ENCODE measurements at places on chromosomes 6 and 20.

DNA sequence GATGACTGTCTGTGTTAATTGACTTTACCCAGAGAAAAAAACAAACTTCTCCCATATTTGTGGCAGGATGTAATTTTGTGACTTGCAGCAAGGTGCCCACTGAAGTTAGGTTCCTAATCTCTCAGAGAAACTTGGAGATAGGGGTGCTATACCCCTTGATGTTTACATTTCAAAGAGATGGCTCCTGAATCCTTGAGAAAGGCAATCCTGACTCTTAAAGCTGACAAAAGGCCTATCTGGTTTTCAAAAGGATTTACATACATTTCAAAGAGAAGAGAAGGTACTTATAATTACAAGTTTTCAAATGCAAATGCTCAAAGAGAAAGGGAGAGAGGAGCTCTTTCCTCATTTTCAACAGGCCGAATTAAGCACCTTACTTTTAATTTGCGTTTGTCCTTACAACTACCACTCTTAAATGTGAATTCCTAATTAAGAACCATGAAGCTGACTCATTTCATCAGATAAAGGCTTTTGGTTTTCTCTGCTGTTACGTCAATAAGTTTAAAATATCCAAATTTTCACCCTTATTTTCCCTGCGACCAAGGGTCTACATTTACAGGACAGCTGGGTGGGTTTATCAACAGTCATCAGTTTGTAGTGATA lies 711.8 kb upstream of the MAP3K7 start:
- no peak for DNase-seq

DNA sequence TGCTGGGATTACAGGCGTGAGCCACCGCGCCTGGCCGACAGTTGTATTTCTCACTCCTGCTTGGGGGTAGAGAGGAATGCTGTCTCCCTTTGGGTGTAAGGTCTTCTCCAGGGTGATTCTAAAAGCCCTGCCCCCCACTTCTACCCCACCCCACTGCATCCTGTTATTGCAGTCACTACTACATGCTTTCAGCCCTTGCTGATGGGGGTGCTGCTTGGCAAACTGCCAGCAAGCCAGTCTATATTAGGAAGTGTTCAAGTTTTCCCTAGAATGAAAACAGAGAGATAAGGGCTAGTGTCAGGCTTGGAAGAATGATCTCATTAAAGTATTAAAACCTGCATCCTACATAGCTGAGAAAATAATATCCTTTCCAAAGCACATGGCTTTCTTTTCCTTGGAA lies 31.3 kb downstream of the TTI1 start:
- no peak for DNase-seq

- DNase-seq: no peak
Observed at GRCh38 chr20:6908673-6909072, 141.2 kb downstream of the BMP2 start.

- no peak for DNase-seq
Observed at GRCh38 chr20:38745757-38746156, 2.5 kb upstream of the ACTR5 start.

DNA sequence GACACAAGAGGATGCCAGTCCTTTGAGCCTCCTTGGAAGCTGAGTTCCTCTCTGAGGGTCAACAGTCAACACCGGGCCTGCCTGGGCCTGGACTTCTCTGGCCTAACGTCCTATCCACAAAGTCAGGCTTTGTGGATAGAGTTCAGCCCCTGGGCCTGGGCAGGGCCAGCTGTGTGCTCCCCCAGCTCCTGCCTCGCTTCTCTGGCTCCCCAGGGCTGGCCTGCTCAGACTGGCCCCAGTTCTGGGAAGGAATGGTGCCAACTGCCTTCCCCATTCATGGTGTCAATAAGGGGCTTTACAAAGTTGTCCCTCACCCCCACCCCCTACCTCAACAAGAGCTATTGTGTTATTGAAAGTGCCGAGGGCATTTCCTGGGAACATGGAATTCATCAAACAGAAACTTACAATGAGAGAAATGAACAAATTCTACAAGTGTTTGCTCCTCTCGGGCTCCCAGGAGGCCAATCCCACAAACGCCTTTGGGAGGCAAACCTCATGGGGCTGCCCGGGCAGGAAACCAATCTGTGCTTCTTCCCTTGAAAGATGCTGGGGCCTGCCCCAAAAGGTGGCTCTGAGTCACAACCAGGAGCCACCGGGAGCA lies 26.5 kb upstream of the PPP1R14C start:
- no peak for DNase-seq

DNA sequence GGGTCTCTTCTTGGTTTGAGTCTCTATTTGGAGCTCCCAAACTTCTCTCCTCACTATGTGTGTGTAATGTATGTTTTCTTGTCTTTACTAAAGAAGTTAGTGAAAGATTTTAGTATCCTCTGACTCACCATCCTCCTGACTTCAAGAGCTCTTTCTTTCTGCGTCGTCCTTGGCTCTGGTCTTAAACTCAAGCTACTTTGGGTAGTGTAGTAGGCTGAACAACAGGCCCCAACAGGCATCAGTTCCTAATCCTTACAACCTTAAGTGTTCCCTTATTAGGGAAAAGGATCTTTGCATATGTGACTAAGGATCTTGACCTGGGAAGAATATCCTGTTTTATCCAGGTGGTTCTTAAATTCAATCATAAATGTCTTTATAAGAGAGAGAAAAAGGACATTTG lies 810.2 kb downstream of the MAFB start:
- DNase-seq: no peak

DNA sequence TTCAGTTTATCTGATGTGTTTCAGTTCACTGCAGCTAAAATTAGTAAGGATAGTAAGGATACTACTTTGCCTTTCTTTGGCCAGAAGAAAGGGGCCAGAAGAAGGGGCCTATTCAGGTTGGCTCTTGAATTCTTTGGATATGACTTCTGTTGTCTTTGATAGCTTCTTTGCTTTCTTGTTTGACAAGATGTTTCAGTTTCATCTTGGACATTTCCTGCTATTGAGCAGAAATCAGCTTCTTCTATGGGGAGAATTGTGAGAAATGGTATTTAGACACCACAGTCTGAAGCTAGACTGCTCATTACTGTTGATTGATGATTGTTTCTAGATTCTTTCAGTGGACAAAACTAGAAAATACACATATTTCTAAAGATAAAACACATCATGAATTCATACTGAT lies 23.2 kb downstream of the L3MBTL3 start:
- DNase-seq: no peak

GRCh38 chr20:33674294-33675135 lies at the start of gene NECAB3:
TSS of gene NECAB3 (minus strand) at chr20:33674428. CDS start at chr20:33674352, 76 bp downstream.
- no peak for DNase-seq

DNA sequence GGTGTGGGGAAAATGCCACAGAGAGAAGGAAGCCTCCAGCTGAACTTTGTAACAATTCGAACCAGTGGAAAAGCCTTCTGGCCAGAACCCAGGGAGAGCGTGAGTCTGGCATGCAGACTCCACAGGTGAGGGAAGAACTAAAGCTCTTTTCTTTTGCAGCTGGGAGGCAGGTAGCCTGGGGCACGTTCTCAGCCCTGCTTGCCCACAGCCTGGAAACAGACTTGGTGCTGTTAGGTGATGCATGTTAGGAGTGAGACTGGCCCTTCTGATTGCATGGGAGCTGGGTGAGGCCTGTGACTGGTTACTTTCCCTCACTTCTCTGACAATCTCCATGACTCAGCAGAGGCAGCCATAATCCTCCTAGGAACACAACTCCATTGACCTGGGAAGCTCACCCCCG lies 34.2 kb downstream of the PROKR2 start:
- DNase-seq: no peak

DNA sequence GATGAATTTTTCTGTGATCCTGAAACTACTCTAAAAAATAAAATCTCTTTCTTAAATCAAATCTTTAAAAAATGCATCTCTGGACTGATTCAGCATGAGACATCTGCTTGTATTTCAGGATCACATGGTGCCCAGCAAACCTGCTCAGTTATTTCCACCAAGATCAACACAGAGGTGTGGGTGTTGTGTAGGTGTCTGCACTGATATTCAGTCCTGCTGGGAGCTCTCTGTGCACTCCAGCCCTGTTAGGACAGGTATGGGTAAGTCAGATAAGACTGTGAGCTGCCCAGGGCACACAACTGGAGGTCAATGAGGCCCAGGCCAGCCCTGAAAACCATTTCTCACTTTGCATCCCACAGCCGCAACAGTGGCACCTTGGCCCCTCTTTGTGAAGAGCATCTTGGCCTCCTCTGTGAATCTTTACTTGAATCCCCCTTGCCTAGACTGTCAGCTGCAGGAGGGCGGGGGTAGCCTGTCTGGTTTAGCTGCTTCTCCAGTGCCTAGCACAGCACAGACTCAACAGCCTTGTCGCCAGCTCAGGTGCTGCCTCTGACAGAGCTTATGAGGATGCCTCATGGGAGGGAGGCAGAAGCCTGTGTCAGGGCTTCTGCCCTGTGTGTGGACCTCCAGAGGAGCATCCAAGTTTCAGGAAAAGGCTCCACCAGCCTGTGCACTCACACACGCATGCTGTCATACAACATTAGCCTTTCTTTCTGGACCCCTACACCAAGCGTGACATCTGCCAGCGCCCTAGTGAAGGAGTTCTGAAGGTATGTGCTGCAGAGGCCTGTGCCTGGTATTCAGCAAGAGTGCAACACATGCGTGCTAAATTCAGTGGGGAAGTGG lies 187.6 kb upstream of the CST7 start:
- DNase-seq: no peak

GRCh38 chr6:3627501-3627900 lies 124.0 kb downstream of the PXDC1 start:
- DNase-seq: no peak

GRCh38 chr6:161747506-161747905 lies 473.6 kb upstream of the AGPAT4 start:
- DNase-seq: no peak

DNA sequence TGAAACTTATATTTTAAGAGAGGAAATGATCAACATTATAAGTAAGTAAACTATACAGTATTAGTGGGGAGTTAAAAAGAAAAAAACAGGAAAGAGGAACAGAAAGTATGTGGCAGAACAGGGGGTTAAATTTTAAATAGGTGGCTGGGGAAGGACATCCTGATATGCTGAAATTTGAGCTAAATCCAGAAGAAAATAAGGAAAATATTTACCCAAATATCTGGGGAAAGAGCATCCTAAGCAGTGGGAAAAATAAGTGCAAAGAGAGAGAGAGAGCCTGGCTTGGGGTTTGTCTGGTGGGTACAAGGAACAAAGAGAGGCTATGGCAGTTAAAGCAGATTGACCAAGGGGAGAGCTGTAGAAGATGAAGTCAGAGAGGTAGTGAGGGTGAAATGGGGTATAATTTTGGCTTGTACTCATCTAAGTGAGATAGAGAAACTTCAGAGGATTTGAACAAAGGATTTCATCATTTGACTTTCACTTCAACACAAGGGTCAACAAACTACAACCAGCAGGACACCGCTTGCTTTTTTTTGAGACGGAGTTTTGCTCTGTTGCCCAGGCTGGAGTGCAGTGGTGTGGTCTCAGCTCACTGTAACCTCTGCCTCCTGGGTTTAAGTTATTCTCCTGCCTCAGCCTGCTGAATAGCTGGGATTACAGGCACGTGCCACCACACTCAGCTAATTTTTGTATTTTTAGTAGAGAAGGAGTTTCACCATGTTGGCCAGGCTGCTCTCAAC lies 328.4 kb upstream of the CNR1 start:
- no peak for DNase-seq

DNA sequence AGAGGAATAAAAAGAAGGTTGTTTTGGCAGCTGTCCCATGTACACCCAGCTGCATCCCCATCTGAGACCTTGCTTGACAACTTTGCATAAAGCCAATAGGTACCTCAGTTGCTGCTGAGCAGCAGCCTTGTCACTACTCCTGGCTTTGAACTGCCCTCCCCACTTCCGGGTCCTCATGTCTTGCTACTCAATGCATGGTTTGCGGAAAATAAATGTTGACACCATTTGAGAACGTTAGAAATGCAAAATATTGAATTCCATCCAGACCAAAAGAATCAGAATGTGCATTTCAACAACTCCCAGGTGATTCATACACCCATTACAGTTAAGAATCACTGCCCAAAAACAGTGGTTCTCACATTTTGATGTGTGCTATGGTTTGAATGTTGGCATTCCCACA lies 32.9 kb downstream of the GPX5 start:
- DNase-seq: no peak

- no peak for DNase-seq
Observed at GRCh38 chr6:157864185-157864761, 41.2 kb downstream of the SNX9 start.

DNA sequence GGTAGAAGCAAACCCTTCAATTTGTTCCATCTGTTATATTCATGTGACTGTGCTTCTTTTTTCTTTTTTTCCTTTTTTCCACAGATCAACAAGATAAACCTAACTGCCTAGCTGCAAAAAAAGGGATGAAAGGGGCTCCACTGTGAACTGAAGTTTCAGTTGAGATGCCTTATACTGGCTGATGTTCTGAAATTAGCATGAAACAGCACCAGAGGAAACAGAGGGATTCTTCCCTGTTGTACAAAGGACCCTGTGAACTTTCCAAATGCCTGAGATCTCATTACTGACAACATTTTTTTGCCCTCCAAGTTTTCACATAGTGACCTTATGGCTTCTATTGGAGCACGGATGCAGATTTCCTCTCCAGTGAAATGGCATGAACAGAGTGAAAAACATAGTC lies 302.7 kb upstream of the TFAP2D start:
- no peak for DNase-seq

DNA sequence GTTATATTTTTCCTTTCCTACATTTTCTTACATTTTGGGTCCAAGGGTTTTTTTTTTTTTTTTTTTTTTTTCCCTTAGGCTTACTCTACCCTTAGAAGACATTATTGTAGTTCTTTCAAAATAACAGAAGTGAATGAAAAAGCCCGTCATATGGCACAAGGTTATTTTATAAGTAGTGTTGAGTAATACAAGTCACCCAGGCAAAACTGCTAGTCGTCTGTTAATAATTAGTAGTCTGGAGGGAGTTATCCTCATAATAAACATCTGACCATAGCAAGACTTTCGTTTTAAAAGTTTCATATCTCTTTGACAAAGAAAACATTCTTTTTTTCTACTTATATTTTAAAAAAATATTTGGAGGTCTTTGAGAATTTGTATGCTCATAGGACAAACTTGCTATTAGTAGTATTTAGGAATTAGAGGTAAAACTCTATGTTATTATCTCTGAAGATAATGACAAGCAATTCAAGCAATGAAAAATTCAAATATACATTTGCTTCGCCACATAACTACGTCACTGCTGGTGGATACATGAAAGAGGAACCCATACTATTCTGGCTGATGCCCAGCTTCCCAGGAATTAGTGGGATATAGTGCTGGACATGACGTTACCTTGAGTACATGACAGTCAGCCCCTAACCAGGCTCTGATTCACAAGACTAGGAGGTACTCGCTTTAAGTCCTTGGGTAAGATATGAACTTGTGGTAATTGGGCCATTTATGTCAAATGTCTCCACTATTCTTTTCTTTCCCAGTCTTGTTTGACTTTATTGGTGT lies 532.8 kb downstream of the GRIK2 start:
- DNase-seq: no peak

GRCh38 chr20:4972506-4973251 lies 28.6 kb downstream of the SLC23A2 start:
- no peak for DNase-seq

DNA sequence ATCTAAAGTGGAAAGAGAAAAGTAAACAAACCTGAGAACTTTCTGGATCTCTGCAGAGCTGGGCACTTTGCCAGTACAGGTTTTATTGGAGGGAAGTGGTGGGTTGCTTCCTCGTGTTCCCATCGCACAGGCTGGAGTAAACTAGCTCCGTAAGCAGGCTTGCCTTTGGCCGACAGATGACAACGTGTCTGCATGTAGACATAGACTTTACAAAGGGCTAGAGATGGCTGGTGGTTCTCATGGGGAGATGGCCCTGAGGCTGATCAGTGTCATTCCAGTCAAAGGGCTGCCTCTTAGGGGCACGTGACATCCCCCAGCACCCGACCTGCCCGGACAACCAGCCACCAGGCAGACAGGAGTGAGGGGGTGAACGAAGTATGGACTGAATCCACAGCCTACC lies 98.8 kb downstream of the YTHDF1 start:
- no peak for DNase-seq
